KG1 (cell line): ENCODE measurements at places on chromosomes 11 and 22.
A peak's percentile ranks its signal among the peaks of the same experiment; 100 is the strongest.

DNA sequence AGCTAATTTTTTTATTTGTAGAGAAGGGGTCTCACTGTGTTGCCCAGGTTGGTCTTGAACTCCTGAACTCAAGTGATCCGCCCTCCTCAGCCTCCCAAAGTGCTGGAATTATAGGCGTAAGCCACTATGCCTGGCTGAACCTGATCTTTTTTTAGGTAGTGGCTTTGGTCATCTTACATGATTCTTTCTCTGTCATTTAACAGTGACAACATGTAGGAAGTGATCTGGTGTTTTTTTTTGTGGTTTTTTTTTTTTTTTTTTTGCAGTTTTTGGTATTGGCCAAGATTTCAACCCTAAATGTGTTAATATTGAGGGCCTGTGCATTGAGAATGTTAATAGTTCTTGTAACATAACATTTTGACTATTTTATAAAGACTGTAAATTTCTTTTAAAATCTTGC, 8.0 kb upstream of the FERMT3 start:
- no peak for DNase-seq

GRCh38 chr22:44338906-44339305, 26.2 kb upstream of the SHISAL1 start:
- DNase-seq = no peak

DNA sequence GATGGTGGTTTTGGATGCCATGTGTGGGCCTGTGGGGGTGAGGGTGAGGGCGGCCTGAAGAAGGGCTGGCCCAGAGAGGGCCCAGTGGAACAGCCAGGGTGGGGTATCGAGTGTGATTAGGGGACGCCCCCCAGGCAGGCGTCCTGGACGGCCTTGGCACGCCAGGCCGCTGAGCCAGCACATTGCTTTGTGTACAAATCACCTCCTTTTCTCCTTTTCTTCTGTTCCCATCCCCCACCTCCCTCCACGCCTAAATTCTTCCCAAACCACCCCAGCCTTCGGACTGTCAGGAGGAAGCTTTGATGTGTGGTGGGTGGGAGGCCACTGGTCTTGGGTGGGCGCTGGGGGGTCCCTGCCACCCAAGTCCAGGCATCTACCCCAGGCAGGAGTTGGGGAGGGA, 7.8 kb upstream of the CD248 start:
- no peak for DNase-seq

DNA sequence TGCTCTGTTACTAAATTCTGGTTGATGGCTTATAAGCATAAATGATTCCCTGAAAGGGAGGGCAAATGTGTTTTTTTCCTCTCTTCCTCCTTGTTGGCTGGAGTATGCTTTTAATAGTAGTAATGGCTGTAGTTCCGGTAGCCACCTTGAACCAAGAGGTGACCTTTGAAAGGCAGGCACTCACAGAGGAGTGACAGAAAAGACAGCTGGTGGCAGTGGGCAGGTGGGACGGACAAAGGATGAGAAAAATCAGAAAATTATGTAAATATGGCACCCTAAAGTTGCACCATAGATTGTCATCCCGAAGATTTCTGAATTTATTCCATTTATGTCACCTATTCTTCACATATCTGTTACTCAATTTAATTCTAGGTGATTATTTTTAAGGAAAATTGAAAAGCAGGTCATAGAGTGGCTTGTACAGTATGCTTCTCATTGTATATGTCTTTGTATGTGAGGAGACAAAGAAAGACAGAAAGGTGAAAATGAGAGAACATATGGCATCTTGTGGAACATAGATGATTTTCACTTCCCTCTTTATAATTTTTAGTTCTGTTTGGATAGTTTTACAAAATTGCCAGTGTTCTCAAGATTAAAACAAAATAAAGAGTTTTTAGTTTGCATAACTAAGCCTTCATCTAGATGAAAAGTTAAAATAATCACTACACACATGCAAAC, 17.0 kb downstream of the CASP12 start:
- no peak for DNase-seq

DNA sequence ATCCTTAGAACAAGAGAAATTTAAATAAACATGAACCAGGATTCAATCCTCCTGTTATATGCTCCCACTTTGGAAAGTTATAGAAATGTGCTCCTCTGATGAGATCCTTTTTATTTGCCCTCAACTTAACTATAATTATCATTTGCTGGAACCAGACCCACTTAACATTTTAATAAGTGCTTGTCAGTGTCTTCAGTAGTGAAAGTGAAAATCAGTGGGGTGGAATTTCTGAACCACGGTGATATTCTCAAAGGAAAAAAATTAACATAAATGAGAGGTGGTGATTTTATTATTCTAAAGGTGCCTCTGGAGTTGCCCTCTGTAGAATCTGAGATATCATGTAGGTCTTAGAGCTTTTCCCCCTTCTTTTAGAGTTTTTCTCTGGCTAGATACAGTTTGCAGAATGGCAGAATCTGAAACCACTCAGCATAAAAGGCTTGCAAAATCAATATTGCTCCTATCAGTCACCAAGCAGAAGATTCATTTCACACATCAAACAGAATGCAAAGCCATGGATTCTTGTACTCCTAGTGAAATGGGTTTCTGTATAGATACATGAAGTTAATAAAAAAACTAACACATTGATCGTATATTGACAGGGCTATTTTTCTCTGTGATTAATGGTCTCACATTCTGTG, 213.2 kb downstream of the LUZP2 start:
- no peak for DNase-seq

GRCh38 chr11:34379079-34379478, 21.3 kb upstream of the ABTB2 start:
- DNase-seq = peak; percentile 41

DNA sequence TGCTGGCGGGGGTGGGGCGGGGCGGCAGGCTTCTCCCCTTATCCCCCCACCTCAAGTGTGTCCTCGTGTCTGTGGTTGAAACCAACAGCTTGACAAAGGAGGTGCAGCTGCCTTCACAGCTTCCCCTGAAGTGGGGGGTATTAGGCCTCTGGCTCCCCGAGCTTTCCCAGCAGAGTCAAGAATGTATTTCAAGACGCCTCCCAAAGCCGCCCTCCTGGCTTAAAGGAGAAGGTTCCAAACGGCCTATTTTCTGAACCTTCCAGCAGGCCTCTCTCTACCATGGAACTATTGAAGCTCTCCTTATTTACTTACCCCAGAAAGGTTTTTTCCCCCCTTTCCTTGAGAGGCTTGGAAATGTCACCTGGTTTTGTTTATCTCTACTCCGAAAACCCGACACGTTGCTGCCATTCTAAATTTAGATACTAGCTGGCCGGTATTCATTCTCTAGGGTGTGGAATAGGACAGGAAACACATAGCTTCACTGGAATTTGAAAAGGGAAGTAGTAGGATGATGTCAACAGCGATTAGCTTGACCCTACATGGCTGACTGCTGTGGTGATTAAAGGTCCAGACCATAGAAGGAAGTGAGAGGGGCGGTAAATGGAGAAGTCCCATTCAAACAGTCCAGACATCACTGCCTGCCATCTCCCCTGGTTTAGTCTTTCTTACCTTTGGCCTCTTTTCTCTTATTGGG, 671 bp upstream of the PICALM start:
- peak; percentile 92 for DNase-seq

GRCh38 chr11:40514124-40514523, 945.3 kb downstream of the LRRC4C start:
- DNase-seq = no peak

DNA sequence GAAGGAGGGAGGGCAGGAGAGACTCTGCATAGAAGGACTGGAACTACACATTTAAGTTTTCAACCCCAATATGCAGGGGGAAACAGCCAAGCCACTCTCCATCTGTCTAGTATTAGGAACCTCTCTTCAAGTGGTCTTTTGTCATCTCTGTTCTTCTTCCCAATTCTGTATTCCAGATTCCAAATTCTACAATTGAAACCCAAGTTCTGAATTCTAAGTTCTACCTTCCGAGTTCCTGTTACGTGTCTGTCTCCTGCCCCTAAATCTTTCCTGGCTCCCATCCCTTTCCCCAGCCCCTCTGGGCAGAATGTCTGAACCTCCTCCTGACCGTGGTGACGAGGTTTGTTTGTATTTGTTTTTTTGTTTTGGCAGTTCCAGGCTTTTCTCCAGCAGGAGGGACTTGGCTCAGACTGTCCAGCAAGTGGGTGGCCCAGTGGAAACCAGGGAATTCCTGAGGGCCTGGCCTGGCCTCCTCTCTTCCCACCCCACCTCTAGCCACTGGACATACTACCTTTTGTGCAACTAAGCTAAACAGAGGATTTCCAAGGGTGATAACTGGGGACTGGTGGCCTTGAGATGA, 1.6 kb upstream of the THOC5 start:
- no peak for DNase-seq

DNA sequence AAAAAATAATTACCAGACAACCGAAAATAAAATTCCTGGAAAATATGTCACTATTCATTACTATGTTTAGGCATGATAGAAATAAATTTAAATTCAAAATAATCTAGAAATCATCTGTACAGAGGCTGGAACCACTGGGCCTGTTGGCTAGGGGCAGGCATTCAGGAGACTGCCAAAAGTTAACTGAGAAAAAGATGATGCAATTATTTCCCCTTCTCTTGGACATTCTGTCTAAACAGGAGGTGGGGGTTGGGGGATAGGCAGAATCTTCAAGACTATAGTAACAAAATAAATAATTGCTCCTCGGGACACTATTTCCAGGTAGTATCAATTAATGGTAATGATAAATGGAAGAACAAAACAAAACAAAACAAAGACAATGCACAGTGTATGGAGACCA, 14.1 kb downstream of the BTBD10 start:
- DNase-seq = no peak

DNA sequence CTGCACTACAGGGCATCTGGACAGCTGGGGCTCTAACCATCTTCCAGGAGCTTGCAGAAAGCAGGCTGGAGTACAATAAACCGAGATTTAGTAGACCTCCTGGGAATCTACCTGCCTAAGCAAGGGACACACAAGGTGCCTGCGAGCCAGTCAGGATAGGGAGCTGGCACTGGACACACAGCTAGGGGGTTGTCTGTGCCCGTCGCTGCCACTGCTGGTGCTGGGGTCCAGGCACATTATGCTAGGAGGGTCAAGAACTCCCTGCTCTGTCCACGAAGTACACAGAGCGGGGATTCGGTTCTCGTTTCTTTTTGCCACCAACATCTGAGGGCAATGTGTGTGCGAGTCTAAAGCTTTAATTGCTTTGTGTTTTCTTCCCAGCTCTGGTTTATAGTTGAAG, 4.2 kb downstream of the RIC8A start:
- no peak for DNase-seq

- DNase-seq = no peak
These were observed 14.7 kb downstream of the SCUBE2 start for GRCh38 chr11:9076661-9077060.

GRCh38 chr11:119196833-119197483, 9.2 kb upstream of the CBL start:
- DNase-seq = peak; percentile 91

GRCh38 chr11:65538915-65539743, 14.2 kb downstream of the SCYL1 start:
- no peak for DNase-seq

DNA sequence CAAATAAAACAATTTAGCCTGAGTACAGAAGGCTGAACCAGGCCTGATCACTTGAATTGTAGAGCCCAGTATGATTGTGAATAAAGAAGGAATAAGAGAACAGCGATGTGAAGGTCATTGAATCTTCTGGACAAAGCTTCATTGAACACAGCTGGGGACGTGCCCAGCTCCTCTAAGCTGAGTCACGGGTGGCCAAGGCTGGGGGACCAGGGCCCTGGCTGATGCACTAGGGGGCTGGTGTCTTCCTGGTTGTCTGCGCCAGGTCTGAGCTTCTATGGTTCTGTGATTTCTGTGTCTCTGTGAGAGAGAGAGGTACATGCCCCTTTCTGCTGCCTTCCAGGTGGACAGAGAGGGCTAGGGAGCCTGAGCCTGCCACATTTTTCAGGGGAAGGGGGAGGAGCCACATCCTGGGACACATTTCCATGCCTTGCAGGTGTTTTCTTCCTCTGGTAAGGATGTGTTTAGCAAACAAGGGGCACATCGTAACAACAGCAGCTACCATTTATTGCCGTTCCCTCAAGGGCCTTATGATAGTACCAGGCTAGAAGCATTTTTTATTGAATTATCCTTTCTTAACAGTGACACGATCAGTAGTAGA, 135.7 kb downstream of the C11orf91 start:
- DNase-seq = no peak

- DNase-seq = no peak
These were observed 1089.1 kb upstream of the RAG2 start for GRCh38 chr11:37687130-37687529.

DNA sequence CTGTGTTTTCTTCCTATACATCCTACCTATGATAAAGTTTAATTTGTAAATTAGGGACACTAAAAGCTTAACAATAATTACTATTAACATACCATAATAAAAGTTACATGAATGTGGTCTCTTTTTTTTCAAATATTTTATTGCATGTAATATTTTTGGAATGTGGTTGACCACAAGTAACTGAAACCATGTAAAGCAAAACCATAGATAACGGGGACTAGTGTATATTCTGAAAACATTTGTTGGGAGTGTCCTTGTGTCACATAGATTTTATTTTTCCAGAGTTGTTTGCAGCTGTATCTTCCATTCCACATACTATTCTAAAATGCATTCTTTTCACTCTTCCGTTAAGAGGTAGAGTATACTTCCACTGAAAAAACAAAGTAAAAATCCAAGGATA, 200.4 kb downstream of the KIF18A start:
- DNase-seq = no peak

DNA sequence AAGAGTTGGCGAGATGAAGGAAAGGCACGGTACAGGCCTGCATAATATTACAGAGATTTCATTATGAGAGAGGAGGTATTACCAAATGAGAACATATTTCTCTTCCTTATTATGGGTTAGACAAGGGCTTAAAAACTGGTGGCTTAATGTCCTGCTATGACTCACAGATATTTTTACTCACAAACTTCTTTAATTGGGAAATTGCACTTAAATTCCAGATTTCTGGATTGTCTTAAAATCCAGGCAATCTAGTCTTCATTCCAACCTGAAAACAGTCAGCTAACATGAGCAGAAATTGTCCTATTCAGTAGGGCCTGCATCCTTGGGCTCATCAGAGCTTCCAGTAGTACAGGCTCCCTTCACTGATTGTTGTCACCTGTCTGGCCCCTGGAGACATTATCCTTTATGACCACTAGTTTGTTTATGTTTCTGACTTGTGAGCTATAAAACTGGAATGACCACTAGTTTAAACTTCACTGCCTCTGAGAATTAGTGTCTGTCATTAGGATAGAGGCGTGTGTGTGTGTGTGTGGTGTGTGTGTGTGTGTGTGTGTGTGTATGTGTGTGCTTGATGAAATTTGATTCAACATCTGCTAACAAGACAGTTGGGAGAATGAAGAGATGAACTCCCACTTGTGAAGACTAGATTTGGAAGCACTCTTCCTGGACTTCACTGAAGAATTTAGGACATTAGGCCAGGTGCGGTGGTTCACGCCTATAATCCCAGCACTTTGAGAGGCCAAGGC, 25.1 kb downstream of the DBX1 start:
- DNase-seq = no peak
